MM.1S (cell line): ENCODE measurements at places on chromosomes 7 and 10.

DNA sequence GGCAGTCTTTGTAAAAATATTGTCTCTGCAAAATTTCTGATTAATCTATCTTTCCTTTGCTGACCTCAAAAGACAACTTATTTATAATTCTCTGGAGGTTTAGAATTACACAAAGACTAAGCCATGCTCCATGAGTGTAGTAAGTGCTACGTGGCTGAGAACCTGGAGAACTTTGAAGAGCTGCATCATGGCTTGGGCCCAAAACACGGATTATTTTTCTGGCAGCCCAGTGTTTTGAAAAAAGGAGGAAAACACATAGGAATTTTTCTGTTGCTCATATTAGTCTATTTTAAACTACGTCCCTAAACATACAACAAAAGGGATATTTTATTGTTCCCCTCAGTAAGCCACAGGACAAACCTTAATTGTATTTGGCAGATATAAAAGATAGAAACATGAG, 360.7 kb upstream of the MYO3A start:
- H3K27ac ChIP-seq: no peak overlapping the region
- no peaks in the 10 kb centered on the region for H3K4me1 ChIP-seq
- no peak overlapping the region for H3K4me3 ChIP-seq

DNA sequence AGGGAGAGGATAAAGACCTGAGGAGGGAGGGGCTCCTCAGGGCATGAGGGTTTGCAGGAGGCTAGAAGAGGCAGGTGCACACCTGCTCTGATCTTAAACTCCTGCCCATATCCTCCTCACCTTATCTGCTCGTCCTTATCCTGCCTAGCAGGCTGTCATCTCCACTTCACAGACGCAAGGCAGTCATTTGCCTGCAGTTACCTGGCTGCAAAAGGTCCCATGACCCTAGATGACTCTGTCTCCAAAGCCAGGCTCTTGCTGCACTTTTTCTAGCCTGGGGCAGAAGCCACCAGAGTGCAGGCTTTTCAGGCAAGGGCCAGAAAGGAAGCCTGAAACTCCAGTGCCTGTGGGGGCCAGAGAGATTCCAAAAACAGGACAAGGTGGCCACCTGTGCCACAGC, 1.7 kb upstream of the ZNF853 start:
- H3K27ac ChIP-seq: no peak overlapping the region
- H3K36me3 ChIP-seq: no peaks in the 10 kb centered on the region
- H3K27me3 ChIP-seq: no peaks in the 10 kb centered on the region
- no peaks in the 10 kb centered on the region for H3K4me1 ChIP-seq
- DNase-seq: no peak

DNA sequence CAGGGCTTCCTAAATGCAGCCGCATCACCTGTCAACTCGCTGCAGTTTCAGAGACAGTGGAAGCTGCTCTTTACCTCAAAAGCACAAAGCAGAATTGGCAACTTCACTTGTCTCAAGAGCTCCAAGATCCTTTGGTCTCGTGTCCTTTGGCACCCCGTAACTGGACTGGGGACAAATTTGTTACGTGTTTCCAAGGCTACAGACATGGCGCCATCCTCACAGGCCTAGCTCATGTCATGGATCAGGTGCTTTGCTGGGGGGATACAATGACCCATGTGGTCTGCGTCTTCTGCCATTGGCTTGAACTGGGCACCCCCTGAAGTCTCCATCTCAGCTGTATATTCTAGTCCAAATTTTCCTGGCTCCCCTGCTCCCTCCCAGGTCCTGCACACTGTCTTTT, 48.6 kb downstream of the CHST3 start:
- no peak overlapping the region for H3K27ac ChIP-seq
- no peaks in the 10 kb centered on the region; the same call in 1 of the 2 replicates for H3K27me3 ChIP-seq
- no peak overlapping the region for H3K4me3 ChIP-seq
- DNase-seq: no peak
- H3K4me1 ChIP-seq: no peaks in the 10 kb centered on the region
- H3K36me3 ChIP-seq: no peaks in the 10 kb centered on the region

DNA sequence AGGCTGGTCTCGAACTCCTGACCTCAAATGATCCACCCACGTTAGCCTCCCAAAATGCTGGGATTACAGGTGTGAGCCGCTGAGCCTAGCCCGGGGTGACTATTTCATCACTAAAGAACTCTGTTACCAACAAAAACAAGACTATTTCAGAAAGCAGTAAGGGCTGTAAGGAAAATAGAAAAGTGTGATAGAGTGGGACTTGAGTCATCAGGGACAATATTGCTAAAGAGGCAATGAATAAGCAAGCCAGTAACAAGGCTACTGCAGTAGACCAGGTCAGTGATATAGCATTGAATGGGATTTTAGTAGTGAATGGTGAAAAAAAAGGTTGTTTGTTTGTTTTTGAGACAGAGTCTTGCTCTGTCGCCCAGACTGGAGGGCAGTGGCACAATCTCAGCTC, 51.7 kb downstream of the SVOPL start:
- no peaks in the 10 kb centered on the region for H3K36me3 ChIP-seq
- no peaks in the 10 kb centered on the region for H3K4me1 ChIP-seq
- H3K4me3 ChIP-seq: no peak overlapping the region
- no peaks in the 10 kb centered on the region for H3K27me3 ChIP-seq

GRCh38 chr10:15385552-15386455, 14.7 kb upstream of the FAM171A1 start:
- no peak for DNase-seq
- no peak overlapping the region for H3K27ac ChIP-seq
- H3K4me3 ChIP-seq: no peak overlapping the region
- H3K36me3 ChIP-seq: no peaks in the 10 kb centered on the region

DNA sequence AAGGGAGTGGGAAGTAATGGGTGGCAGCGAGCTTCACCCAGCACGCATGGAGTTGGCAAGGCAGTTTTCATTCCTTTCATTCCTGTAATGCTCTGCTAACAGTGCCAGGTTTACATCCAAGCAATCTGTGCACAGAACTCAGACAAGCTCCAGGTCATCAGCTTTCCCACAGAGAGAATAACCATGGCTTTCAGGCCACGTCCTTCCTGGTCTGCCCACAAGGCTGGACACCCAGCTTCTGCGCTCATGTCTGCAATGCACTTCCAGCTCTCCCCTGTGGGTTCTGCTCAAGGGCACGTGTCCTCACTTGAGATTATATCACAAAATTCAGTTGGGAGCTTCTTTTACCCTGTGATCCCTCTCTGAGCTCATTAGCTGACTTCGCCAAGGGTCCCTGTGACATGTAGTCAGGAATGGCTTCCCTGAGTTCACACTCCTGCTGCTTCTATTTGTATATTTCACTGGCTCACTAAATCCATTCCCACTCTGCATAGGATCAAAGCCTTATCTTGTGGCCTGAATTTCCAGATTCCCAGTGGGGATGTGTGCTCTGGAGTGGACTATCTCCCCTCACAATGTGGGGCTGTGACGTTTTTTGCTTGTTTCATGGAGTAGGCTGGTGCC, 18.6 kb downstream of the AKR1C2 start:
- H3K27me3 ChIP-seq: no peaks in the 10 kb centered on the region
- DNase-seq: no peak
- no peaks in the 10 kb centered on the region for H3K36me3 ChIP-seq
- H3K27ac ChIP-seq: no peak overlapping the region
- peaks cover 3% of the 10 kb centered on the region; the same call in 1 of the 2 replicates for H3K4me1 ChIP-seq
